CD4-positive, alpha-beta T cell treated with Interleukin-4 for 4 hours (primary cell): ENCODE measurements at places on chromosomes 5 and 9.

GRCh38 chr5:51416149-51416548, 32.9 kb downstream of the ISL1 start:
- DNase-seq: no peak

DNA sequence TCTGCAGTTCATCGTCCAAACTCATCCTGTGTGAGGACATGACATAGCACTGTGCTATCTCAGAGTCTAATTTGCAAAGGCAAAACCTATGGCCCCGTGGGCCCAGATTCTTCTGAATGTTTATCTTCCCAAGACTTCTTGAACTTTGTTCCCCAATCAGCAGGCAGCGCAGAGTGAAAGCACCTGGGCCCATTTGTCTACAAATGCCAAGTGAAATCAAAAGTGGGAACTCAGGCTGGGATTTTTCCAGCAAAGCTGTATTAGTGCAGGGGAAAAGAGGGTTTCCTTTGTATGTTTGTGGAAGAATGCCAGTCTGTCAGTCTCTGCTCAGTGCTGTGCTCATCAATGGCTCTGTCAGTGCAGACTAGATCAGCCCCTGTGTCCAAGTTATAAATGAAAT, 55.8 kb downstream of the FOXD1 start:
- no peak for DNase-seq

GRCh38 chr5:150582241-150583109, 58.0 kb upstream of the SYNPO start:
- DNase-seq: no peak

DNA sequence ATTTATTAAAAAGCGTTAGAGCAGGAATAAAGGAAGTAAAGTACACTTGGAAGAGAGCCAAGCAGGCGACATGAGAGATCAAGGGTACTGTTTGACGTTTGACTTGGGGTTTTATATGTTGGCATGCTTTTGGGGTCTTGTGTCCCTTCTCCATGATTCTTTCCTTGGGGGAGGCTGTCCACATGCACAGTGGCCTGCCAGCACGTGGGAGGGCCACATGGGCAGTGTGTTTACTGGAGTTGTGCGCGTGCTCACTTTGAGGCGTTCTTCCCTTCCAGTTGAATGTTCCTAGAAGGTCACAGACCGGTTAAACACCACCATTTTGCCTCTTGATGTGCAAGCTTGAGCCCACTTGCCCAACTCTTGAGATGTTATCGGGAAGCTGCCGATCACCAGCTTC, 49.5 kb upstream of the ICE1 start:
- DNase-seq: no peak

DNA sequence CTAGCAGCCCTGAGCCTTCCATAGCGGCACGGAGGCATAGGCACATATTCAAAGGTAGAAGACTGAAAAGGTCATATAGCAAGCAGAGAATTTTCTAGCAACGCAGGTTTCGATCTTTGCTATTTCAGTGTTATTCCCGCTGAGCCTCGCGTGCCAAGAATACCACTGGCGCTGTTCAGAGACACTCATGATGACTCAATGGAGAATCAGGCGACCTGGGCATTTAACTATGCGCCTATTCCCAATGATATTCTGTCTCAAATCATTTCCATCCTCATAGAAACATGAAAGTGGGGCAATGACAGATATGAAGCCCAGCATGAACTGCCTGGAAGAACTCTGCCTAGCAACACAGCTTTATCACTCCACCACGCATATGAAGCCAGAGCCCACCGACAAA, 59.9 kb downstream of the EFNA5 start:
- no peak for DNase-seq

DNA sequence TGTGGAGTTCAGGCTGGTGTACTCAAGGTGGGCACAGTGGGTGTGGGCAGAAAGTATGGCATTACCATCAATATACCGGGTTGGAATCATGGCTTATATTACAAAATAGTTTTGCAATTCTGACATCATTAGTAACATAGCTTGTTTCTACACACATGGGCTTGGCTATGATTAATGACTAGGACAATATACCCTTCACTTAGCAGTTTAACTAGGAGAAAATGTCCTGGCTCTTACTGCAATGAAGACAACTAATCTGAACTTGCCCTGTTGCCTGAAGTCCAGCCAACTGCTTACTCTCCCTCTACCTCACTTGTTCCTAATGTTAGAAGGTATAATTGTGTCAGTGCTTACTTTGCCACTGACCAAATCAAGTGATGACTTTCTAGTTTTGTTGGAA, 612.5 kb downstream of the EFNA5 start:
- no peak for DNase-seq

DNA sequence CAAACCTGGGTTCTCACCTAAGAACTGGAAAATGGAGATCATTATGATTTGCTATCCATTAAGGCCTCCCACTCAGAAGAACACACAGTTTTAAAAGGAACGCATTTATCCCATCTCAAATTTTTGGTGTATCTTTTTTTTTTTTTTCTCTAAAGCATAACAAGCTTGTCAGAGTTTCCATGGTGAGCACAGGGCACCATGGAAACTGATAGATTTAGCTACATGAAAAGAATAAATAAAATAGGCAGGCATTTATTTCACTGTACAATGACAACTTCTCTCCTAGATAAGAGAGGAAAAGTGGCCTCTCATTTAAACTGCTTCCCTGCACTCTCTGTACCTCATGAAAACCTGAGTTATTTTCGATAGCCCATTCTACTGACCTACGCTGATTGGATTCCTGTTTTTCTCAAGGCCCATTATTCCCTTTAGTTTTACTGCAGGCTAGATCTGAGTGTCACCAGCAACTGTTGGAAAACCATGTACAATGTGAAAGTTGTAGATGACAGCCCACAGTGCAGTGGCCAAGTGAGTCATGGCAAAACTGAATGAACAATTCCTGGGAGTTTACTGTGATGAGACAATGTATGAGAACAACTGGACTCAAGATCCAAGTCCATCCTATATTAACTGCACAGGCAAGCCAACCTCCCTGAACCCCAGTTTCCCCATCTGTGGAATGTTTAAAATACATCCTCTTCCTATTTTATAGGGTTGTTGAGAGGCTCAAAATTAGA, 4.3 kb upstream of the GDA start:
- no peak for DNase-seq

GRCh38 chr9:98482226-98482625, 226.5 kb downstream of the GABBR2 start:
- DNase-seq: no peak

DNA sequence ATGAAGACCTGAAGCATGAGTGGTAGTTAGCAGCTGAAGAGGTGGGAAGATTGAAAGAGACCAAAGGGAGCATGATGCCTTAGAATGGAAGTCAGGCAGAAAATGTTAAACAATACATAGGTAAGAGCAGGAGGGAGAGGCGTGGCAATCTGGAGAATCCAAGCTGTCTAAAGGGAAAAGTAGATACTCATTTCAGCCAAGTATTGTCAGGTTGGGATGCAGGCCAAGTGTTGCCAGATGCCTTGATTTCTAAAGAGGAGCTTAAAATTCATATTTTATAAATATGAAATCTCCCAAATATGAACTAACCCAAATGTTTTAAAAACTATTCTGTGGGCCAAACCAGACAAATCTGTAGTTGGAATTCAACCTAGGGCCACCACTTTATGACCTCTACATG, 4.2 kb downstream of the PAM start:
- DNase-seq: no peak

DNA sequence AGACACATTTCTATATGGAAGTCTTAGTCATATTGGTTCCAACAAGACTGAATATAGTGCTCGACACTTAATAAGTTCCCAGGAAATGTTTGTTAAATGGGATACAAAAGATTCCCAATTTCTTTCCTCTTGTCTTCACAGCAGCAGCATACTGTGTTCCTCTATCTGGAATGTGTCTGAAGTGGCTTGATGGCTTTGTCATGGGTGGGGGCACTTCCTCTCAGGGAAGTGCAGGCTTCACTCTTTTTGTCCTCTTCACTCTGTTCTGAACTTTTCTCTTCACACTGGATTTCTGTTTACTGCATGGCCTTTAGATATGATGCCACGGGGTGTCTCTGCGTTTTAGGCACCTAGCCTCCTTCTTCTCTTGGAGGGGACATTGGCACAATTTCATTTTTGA, 127.7 kb upstream of the C9orf72 start:
- DNase-seq: no peak

- DNase-seq: no peak
These were observed 243.1 kb downstream of the FBXO4 start for GRCh38 chr5:42168091-42168670.

GRCh38 chr5:10304932-10305331, 2.8 kb downstream of the CMBL start:
- DNase-seq: no peak

DNA sequence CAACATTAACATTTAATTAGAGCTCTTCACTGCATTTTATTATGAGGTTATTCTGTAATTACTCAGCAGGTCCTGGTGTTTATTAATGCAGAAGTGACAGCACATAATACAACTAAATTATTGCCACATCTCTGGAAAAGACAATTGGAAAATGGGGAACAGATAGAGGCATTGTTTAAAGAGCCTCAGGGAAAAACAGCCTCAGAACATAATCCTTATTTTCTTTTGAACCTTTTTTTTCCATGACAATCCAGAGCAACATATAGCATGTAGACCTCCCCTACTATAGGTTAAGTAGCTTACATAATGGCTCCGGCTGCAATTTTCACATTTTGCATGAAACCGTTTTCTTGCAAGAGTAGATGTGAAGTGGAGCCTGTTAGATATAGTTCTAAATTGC, 87.2 kb downstream of the RMI1 start:
- DNase-seq: no peak

GRCh38 chr9:91809581-91810285, 140.3 kb downstream of the ROR2 start:
- DNase-seq: no peak

- no peak for DNase-seq
These were observed 127.6 kb downstream of the GADD45G start for GRCh38 chr9:89732295-89732938.

- DNase-seq: no peak
These were observed 29.0 kb downstream of the ETF1 start for GRCh38 chr5:138514021-138514420.

DNA sequence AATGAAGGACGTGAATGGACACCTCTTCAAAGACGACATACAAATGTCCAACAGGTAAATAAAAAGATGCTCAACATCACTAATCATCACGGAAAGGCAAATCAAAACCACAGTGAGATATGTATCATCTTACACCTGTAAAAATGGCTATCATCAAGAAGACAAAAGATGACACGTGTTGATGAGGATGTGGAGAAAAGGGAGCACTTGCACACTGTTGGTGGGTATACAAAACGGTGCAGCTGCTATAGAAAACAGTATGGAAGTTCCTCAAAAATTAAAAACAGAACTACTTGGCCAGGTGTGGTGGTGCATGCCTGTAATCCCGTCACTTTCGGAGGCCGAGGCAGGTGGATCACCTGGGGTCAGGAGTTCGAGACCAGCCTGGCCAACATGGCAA, 47.9 kb downstream of the STK10 start:
- DNase-seq: no peak

DNA sequence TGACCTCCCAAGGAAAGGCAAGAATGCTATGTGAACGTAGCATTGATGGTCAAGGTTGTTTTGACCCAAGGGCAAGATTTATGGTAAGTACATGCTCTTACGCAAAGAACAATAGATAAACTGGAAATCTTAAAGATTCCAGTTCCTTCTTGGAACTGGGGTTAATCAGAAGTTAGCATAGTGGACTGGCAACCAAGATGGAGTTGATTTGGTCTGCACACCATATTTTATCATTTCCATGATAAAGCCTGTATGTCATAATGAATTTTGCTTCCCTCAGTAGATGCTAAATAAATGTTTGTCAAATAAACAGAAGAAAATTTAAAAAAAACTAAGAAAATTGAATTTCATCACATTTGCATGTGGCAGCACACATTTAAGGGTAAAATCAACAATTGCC, 242.4 kb upstream of the MEF2C start:
- DNase-seq: no peak

- peak; percentile 54 for DNase-seq
These were observed 42.1 kb upstream of the STXBP1 start for GRCh38 chr9:127569886-127570401.

GRCh38 chr5:139805545-139805944, 9.9 kb downstream of the PSD2 start:
- DNase-seq: no peak

DNA sequence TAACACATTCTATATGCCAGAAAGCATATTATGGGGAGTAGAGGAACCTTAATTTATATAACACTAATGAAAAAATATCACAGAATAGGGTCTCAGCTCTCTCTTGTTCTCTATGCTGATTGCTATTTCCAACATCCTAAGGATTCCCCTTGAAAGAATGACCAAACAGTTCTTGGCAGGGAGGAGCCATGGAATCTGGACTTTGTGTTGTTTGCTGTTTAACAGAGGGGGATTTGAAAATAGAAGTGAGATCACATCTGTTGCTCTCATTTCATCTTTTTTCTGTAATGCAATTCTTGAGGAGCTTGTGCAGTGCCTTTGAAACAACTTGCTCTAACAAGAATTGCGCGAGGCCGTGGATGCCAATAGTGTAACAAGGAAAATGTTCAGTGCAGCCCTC, 755.3 kb downstream of the TLE1 start:
- DNase-seq: no peak

- DNase-seq: no peak
These were observed 41.4 kb upstream of the BOD1 start for GRCh38 chr5:173657741-173658356.

GRCh38 chr5:107389130-107389774, 281.5 kb downstream of the EFNA5 start:
- DNase-seq: peak; percentile 63

- no peak for DNase-seq
These were observed 51.4 kb upstream of the COL15A1 start for GRCh38 chr9:98892288-98892687.

DNA sequence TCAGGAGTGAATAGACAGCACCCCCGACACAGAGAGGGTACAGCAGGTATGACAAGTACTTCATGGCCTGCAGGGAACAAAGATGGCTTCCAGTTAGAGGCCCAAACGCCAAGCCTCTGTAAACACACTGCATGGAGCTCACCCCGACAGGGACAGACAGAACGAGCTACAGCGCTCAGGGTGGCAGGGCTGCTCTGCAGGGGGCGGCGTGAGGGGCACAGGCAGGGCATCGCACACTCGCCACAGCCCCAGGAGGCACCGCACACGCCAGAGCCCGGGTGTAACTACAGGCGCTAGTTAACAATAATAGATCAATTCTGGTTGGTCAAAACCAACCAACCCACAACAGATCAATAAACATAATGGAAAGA, 21.1 kb downstream of the CLPTM1L start:
- no peak for DNase-seq

GRCh38 chr9:116555119-116555518, 132.0 kb upstream of the TRIM32 start:
- no peak for DNase-seq

- DNase-seq: no peak
These were observed 14.0 kb downstream of the TRIM14 start for GRCh38 chr9:98105006-98105405.

GRCh38 chr9:91782708-91783214, 167.3 kb downstream of the ROR2 start:
- DNase-seq: no peak
